ENCODE measurements at places on chromosomes 13 and 19.

DNA sequence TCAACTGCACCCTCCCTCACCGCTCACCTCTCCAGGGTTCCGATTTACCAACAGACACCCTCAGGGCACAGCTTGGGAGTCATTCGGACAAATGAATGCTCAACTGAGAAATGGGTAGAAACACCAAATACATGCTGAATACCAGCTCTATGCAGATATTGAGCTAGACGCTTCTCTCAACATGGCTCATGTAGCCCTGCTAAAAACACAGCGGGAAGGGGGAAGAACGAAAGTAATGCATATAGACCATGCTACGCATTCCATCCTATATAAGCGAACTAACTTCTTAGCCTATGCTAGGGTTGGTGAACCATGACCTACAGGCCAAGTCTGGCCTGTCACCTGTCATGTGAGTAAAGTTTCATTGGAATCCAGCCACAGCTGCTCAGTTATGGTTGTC lies 304.0 kb downstream of the UQCRFS1 start:
- DNase-seq = no peak

- DNase-seq = peak; percentile 93
These were observed 26.7 kb upstream of the ISYNA1 start for GRCh38 chr19:18464646-18465045.

GRCh38 chr19:53982001-53982451 lies 9.4 kb upstream of the CACNG6 start:
- DNase-seq = no peak

DNA sequence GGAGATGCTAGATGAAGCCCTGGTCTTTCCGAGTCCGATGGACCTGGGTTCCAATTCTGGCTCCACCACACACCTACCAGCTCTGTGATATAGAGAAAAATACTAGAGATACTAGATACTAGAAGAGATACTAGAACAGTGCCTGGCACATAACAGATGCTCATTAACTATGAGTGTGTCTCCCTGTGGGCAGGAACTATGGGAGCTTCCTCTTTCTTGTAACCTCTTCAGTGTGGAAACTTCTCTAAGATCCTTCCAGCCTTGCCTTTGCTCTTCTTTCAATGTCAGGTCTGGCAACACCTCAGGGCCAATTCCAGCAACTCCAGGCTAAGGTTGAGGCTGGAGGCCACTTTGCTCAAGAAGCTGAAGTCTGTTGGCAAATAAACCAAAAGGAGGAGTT lies 143.9 kb downstream of the KATNAL1 start:
- DNase-seq = no peak

DNA sequence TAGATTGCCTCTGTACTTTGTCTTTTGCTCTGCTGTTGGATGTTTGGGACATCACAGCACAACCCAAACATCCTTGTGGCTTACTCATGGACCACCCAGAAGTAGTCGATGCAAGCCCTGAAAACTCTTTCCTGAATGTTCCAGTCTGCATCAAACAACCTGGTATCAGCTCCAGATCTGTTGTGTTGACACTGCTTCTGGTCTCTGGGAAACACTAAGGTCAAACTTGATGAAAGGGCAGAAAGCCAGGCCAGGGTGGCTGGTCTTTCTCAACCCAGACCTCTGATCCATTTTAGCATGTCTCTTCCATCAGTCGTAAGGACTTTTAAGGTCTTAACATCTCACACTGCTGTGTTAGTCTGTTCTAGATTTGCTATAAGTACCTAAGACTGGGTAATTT lies 265.7 kb downstream of the ZNF536 start:
- DNase-seq = no peak

GRCh38 chr13:114112231-114112825 lies 20.1 kb downstream of the RASA3 start:
- DNase-seq = no peak

GRCh38 chr13:46552889-46553520 lies at the start of gene LRCH1:
LRCH1 (plus strand) TSS chr13:46553170; CDS start chr13:46553397, 227 bp downstream.
- peak; percentile 74 for DNase-seq

- no peak for DNase-seq
These were observed 114.3 kb upstream of the SERP2 start for GRCh38 chr13:44259045-44260027.

- DNase-seq = no peak
These were observed 1166.7 kb downstream of the EFNB2 start for GRCh38 chr13:105368781-105369180.

- DNase-seq = peak; percentile 70
These were observed at the start of gene TNFRSF19 for GRCh38 chr13:23570099-23570920. TNFRSF19 (plus strand) TSS chr13:23570412; CDS start chr13:23590184, 19,772 bp downstream.

DNA sequence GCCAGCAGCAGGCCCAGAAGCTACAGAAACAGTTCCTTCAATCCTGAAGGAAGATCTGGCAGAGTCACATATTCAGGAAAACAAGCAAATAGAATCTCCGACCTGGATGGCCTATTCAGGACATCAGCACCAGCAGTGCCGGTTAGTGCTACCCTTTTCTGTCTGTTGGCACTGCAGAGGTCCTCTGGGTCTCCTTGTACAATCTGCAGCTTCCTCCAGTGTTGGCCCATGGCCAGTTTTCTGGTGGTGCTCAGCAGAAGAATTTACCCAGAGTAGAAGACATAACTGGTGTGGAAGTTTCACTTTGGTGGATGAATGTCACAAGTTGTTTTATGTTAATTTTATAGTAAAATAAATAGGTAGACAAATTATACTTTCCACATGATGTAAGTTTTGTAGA lies 498.1 kb downstream of the COG6 start:
- no peak for DNase-seq

GRCh38 chr13:70380809-70381208 lies 272.6 kb upstream of the KLHL1 start:
- DNase-seq = no peak

- no peak for DNase-seq
These were observed 751 bp downstream of the GRAMD1A start for GRCh38 chr19:35000647-35001501.

- DNase-seq = peak; percentile 58
These were observed 366.2 kb upstream of the TSHZ3 start for GRCh38 chr19:31715249-31715945.

- no peak for DNase-seq
These were observed 429.3 kb downstream of the DIAPH3 start for GRCh38 chr13:59734393-59734792.

DNA sequence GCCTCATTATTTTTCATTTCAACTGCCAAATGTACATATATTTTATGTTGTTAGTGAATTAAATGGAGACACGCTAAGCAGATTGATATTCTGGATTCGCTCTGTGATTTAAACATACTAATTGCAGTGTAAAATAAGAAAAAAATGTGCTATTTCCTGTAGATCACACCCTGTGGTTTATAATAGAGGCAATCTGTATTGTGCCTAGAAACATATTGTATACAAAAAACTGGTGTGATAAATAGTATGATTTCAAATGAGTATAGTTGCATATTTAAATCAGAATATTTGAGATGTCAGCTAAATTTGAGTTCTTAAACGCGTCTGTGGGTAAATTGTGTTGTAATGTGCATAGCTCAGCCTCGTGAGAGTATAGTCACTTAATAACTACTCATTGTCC lies 643.9 kb downstream of the TBC1D4 start:
- DNase-seq = no peak

- DNase-seq = no peak
These were observed 532.7 kb upstream of the SPRY2 start for GRCh38 chr13:80873589-80873988.

DNA sequence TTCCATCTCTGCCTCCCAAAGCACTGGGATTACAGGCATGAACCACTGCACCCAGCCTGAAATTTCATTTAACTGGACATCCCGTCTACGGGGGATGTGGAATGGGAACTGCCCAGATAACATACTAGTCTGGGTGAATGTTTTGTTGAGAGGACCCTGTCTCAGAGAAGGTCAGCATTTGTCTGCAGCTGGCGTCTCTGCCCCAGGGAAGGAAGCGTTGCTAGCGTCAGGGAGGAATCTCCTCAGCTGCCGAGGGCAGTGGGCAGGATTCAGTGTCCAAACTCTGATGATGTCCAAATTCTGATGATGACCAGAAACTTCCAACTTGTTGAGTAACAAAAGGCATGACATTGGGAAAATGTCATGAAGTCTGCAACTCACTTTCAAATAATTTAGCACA lies 3.1 kb downstream of the NXNL1 start:
- no peak for DNase-seq

GRCh38 chr13:59274958-59275727 lies 888.6 kb downstream of the DIAPH3 start:
- no peak for DNase-seq

- no peak for DNase-seq
These were observed 147.8 kb downstream of the SUCLA2 start for GRCh38 chr13:47853236-47853635.

- no peak for DNase-seq
These were observed 1200.6 kb downstream of the UQCRFS1 start for GRCh38 chr19:28012361-28012760.

- DNase-seq = no peak
These were observed 26.6 kb downstream of the PPP1R37 start for GRCh38 chr19:45119582-45119981.

GRCh38 chr13:111346101-111346680 lies 25.7 kb downstream of the TEX29 start:
- no peak for DNase-seq

DNA sequence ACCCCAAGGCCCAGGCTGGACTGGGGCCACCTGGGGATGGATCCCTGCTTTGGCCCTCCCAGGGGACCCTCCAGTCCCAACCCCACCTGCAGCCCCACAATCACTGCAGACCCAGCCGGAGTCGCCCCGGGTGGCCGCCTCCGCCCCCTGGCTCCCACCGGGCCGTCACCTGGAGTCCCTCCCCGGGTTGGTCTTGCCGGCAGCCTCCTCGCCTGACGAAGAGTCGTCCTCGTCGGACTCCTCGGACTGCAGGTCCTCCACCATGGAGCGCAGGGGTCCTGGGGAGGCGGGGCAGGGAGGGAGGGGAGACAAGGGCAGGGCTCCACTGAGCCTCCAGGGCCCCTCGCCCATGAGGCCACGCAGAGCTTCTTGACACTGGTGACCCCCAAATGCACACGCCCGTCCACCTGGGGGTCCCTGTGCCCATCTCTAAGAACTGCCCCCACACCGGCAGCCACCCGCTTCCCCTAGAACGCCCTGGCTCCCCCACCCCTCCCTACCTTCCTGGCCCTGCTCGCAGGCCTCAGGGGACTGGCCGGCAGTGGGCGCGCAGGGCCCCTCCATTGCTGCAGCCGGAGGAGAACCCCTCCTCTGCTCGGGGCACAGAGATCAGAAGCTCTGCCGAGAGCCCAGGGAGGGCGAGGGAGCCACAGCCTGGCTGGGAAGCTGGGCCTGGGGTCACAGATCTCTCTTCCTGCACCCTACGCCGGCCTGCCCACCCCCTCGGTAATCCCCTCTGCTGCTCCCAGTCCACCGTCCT lies 63.4 kb downstream of the MLLT1 start:
- no peak for DNase-seq

DNA sequence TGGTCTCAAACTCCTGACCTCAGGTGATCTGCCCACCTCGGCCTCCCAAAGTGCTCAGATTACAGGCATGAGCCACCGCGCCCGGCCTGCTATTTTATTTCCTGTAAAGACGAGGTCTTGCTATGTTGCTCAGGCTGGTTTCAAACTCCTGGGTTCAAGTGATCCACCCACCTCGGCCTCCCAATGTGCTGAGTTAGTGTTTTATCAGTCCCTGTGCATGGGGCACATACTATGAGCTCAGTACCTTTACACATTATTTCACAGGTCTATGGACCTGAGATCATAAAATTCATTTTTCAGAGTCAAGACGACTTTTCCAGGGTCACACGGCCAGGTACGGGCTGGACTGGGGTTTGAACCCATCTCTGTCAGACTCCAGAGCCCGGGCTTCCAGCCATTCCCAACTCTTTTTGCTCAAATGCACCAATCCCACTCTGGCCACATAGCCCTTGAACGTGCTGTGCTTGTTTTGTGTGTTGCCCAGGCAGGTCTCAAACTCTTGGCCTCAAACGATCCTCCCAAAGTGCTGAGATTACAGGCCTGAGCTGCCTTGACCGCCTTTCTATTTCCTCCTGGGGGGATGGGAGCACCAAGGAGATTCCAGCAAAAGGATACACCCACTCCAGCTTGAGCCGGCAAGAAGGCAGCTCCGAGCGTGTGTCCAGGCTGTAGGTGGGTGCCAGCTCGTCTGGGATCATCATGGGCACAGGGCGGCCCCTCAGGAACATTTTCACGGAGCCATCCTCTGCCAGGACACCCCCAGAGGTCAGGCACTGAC lies 1.1 kb downstream of the EML2 start:
- no peak for DNase-seq

- DNase-seq = peak; percentile 60
These were observed 53.6 kb downstream of the LMO7 start for GRCh38 chr13:75689686-75690085.

- DNase-seq = no peak
These were observed 7.5 kb upstream of the BCAT2 start for GRCh38 chr19:48818234-48818820.

DNA sequence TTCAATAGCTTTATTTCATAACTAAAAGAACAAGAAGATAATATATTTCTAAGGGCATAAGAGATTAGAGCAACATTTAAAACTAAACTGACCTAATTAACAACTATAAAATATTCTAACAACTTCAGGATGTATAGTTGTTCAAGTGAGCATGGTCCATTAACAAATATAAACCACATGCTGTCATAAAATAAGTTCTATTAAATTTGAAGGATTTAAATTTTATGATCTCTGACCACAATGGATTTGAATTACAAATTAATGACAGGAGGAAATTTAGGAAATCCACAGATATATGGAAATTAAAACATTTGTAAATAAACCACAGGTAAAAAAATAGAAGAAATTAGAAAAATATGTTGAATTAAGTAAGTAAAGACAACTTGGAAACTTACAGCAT lies 196.5 kb upstream of the PCDH20 start:
- no peak for DNase-seq

- DNase-seq = no peak
These were observed 888.3 kb downstream of the PCDH9 start for GRCh38 chr13:66341635-66342377.

DNA sequence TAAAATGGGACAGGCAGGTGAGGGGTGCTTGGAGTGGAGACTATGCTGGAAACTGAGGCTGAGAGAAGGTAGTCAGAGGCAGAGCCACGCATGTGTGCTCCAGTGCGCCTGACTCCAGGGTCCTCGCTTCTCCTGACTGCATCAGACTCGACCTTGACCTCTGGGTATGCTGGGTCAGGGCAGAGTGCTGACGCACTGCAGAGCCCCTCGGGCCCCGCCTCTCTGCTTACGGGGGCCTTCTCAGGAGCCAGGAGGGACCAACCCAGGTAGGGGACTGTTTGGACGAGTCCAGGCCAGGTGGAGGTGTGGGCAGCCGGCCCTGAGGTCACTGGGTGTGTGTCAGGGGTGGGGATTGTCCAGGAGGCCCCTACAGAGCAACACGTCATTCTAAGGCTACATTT lies 22.9 kb upstream of the SLC7A10 start:
- DNase-seq = no peak

DNA sequence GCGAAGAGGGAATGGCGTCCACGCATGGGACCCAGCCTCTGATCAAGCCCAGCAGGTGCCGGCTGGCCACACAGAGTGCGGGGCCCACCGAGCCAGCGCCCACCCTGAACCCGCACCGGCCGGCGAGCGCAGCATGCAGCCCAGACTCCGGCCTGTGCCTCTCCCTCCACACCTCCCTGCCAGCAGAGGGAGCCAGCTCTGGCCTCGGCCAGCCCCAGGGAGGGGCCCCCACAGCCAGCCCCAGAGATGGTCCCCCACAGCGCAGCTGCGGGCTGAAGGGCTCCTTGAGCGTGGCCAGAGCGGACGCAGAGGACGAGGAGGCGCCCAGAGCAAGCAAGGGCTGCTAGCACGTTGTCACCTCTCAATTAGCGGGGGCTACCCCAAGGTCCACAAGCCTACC lies 904.5 kb downstream of the SLITRK6 start:
- no peak for DNase-seq
